EL (cell line): ENCODE measurements at places on chromosomes 12 and 14.
A peak's percentile ranks its signal among the peaks of the same experiment; 100 is the strongest.

GRCh38 chr12:91139286-91139685 is 28.0 kb upstream of the LUM start:
- DNase-seq = no peak

DNA sequence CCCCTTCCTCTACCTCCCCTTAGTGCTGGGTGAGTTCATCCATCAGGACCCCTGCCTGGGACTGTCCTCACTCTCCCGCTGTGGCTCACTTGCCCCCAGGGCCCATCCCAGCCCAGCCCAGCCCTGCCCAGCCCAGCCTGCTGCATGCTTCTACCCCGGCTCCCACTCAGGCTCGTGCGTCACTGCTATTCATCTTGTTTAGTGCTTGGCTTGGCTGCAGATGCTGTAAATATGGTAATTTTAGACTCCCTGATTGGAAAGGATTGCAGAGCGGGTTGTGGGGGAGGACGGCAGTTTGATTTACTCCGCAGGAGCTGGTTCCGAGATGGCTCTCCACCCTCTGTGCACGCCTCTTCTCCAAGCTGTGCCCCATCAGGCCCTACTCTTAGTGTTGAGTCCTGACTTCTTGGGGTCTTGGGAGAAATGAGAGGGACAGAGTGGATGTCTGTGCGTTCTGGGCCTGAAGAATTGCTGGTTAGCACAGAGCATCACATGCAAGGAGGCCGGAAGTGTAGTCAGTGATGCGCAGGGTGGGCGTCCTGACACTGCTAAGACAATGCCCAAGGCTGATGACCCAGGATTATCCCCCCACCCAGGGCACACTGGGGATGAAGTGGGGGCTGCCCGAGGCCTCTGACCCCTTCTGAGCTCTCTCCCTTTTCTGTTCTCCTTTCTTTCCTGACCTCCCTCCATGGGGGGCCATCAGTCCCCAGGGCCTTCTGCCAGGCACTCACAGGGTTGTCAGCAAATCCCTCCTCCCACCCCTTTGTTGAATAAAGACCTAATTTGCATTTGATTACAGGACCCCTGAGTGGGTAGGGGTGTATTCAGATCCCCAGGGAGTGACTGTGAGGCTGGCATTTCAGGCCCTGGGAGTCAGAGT is 244.4 kb downstream of the ZFP36L1 start:
- peak; percentile 97 for DNase-seq

DNA sequence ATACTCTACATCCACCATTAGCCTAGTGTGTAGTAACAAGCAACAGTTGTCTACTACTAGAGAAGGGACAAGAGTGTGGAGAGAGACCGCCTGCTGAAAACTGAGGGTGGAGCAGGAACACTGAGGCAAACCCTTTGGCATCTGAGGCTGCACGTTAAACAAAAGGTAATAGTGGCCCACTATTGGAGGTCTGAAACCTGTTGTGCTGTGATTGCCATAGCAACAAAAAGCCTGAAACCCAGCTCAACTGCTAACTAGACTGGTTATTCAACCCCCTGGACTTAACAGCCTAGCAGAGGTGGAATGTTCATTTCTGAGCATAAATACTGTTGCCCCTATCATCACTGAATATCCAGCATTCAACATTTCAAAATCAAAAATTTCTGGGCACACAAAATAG is 43.0 kb downstream of the PPP4R4 start:
- no peak for DNase-seq

- DNase-seq = no peak
These were observed 33.5 kb upstream of the CCDC63 start for GRCh38 chr12:110813285-110813684.

DNA sequence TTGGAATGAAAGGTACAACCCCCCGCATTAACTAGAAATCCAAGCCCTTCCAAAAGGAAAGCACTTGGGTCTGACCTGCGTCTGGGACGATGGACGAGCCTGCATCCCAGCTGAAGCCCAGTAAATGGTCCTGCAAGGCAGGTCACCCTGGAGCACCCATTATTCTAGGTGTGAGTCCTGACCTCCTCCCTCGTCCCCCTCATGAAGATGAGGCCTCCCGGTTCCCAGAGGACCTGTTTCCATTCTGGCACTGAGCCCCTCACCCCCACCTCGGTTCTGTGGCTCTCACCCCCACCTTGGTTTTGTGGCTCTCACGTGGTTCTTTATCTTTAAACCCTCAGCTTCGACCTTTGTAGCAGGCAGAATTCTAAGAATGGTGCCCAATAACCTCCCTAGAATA is 7.3 kb downstream of the IFI27 start:
- DNase-seq = no peak

GRCh38 chr14:103898711-103899110 is 29.5 kb upstream of the TDRD9 start:
- no peak for DNase-seq

DNA sequence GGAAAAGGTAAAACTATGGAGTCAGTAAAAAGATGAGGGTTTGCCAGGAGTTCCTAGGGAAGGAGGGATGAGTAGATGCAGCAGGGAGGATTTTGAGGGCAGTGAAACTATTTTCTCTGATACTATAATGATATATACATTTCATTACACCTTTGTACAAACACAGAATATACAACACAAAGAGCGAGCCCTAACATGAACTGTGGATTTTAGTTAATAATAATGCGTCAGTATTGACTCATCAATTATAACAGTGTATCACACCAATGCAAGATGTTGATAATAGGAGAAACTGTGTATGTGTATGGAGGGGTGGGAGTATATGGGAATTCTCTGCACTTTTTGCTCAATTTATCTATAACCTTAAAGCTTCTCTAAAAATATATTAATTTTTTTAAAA is 404.3 kb upstream of the NOVA1 start:
- no peak for DNase-seq

GRCh38 chr12:32450768-32451167 is 51.4 kb downstream of the FGD4 start:
- DNase-seq = no peak

DNA sequence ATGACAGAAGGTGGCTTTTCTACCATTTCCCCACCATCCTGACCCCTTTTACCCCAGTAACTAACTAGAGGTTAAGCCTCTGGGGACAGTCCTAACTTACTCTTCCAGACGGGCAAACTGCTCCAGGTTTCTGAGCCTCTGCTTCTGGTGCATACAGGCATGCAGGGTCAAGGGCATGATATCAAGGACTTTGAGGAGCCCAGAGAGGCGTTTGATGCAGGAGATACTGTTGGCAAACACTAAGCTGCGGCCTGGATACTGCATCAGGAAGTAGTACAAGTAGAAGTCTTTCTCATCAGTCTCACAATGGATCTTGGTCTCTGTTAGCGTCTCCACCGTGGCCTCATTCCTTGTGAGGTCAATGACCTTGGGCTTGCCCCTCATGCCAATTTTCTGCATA is 21.0 kb downstream of the DDX24 start:
- no peak for DNase-seq

DNA sequence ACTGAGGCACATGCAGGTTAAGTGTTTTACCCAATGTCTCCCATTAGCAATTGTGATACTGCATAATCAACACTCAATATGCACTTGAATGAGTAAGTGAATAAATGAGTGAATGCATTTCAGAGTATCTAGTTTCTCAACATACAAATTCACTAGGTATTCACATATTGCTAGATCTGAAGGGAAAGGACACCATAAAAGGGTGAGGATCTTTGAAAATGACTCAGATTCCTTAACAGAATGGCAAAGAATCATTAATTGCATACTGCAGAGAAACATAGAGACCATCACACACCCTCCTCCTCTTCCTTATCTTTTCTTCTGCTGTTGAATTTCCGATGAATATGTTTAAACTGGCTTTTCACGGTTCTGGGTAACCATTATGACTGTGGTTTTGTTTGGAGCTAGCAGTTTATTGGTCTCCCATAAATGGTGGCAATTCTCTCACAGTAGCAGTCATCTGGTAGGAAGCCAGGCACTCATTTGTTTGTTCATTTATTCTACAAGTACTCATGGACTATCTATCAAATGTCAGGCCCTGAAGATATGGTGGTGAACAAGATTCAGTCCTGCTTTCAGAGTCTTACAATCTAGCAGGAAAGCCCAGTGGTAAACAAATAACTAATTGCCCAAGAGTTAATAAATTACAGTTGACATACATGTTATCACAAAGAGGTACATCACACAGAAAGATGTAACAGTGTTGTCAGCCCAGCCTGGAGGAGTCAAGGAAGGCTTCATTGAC is 70.2 kb downstream of the LLPH start:
- no peak for DNase-seq
